NCI-H774 (cell line): ENCODE measurements at places on chromosomes 2 and 18.
A peak's percentile ranks its signal among the peaks of the same experiment; 100 is the strongest.

DNA sequence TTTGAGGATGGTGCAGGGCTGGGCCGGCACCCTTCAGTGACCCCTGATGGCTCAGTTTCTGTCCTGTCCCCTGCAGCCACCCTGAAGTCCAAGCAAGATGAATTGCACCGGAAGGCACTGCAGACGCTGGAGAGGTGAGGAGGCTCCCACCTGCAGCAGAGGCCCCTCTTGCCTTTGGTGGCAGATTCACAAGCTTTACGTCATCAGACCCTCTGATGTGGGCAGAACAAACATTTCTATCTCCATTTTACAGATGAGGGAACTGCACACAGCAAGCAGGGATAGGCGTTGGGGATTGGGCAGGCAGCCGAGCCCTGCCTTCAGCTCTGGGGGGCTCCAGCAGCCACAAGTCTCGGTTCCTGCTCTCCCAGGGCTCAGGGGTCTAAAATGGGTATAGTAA, 107.7 kb upstream of the MCFD2 start:
- no peak for DNase-seq

DNA sequence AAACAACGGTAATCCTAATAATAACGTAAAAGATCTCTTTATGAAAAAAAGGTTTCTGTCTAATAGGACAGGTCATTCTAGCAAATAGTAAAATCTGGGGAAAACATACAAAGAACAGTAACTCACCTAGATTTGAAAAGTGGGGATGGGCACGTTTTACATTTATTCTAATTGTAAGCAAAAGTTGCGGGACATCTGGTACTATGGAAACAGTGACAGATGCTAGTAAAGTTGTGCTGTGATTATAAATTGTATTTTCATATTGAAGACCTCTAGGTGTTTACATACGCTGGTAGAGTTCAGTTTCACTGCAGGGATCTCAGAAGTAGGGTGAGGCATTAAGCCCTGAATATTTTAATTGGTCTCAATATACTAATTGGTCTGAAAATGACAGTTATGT, 422.5 kb downstream of the DPP10 start:
- DNase-seq: no peak

- no peak for DNase-seq
Observed at GRCh38 chr2:112065966-112066365, 10.9 kb downstream of the TMEM87B start.

- DNase-seq: no peak
Observed at GRCh38 chr18:32801228-32801627, 28.4 kb upstream of the KLHL14 start.

GRCh38 chr2:142875652-142876051, 1.8 kb upstream of the KYNU start:
- DNase-seq: no peak

GRCh38 chr18:32461709-32462272, 8.9 kb downstream of the GAREM1 start:
- DNase-seq: no peak

- DNase-seq: no peak
Observed at GRCh38 chr18:47895565-47896250, 34.8 kb downstream of the SMAD2 start.

GRCh38 chr2:177553176-177553884, 160.8 kb downstream of the AGPS start:
- peak; percentile 41 for DNase-seq

DNA sequence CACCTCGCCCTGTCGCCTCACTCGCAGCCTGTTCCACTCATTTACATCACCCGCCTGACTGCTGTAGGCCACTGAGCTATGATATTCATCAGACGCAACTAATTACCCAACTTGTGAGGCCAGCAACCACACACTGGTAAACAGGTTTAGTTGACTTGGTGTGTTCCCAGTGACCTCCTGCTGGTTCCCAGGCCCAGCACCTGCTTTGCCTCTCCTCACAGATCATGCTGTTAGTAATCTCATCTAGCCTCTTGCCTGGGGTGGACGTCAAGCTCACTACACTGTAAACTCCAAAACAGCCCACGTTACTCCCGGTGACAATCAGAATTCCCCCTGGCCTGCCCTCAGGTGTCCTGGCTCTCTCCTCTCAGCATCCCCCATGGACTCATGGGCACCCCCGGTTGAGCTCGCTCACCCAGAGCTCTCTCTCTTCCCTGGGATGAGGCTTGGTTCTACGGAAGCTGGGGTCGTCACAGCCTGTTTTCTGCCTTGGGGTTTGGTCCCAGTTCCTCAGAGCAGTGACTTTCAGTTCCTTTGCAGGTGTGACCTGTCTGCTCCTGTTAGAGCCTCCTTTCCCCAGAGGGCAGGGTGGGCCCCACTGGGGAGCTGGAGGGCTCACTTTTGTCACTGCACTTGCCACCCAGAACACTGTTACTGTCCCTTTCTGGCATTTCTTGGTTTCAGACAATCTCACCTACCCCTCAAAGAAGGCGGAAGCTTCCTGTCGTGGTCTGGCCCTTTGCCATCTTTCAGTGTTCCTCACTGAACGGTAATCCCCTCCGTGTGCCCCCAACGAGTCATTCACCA, 40.3 kb downstream of the INPP5D start:
- DNase-seq: no peak

GRCh38 chr18:34866739-34867138, 156.6 kb downstream of the DTNA start:
- DNase-seq: no peak

GRCh38 chr2:7010391-7011054, 93.3 kb downstream of the RNF144A start:
- no peak for DNase-seq

DNA sequence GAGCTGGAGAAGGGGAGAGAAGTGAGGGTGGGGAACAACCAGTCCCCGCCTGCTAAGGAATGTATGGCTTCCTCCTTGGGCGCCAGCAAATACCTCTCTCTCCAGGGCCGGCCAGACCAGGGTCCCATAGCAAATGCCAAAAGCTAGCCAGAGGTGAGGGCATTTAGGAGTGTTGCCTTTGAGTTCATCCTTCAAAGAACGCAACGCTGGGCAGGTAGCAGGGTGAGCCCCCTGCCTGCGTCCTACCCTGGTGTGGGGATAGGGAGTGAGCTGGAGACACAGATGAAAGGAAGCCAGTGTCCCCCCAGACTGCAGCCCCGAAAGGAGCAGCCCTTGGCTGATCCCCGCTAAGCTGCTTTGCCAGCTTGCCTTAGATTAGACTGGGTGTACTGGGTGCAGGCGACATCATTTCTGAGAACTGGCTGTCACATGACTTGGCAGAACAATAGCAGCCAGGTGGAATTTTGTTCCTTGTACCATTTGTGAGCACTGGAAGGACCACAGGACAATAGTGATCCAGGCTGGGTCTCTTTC, 40.4 kb downstream of the KLHL29 start:
- DNase-seq: peak; percentile 11
